ENCODE measurements at places on chromosomes 1 and 21.

GRCh38 chr21:36377391-36377842 lies 7.8 kb upstream of the CHAF1B start:
- DNase-seq: peak; percentile 10

DNA sequence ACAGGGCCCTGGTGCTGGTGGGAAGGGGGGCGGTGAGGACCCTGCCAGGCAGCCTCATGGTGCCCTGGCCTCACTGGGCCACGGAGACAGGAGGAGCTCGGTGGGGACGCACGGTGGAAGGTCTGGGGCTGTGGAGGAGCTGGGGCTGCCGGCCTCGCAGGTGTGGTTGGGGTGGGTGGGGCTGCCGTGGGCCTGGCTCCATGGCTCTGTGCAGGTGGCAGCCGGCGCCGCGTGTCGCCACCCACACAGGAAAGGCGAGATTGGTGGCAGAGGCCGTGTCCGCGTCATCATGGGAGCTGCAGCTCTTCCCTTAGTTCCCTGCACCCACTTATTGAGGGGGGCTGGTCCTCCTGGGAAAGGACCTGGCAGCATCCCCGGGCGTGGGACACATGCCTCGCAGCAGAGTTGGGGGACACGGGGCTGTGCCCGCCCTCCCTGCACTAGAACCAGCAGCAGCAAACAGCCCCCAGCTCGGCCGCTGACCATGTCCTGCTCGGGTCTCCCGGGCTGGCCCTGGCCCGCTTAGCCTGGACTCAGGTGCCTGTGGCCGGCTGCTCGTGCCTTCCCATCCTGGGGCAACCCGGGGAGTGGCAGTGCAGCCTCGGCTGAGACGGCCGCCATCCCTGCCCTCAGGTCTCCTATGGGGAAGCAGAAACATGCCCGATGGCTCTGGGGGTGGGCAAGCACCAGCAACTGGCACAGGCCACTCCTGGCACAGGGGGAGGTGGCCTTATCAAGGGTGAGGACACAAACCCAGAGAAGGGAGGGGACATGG lies 7.5 kb upstream of the TTC34 start:
- no peak for DNase-seq

GRCh38 chr1:64150729-64151230 lies 52.6 kb upstream of the UBE2U start:
- no peak for DNase-seq

- no peak for DNase-seq
These were observed 39.5 kb downstream of the ERI3 start for GRCh38 chr1:44315521-44315920.

DNA sequence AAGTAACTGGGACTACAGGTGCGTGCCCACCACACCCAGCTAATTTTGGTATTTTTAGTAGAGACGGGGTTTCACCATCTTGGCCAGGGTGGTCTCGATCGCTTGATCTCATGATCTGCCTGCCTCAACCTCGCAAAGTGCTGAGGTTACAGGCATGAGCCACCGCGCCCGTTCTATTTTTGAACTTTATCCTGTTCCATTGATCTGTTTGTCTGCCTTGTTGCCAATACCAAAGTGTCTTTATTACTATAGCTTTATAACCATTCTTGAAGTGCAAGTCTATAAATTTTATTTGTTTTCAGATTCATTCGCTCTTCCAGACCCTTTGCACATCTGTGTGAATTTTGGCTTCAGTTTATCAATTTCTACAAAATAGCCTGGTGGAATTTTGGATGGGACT lies 28.0 kb downstream of the SYT14 start:
- DNase-seq: no peak

- DNase-seq: no peak
These were observed 7.2 kb downstream of the SLAMF1 start for GRCh38 chr1:160639652-160640051.

GRCh38 chr1:12251442-12251841 lies 21.6 kb downstream of the VPS13D start:
- no peak for DNase-seq

DNA sequence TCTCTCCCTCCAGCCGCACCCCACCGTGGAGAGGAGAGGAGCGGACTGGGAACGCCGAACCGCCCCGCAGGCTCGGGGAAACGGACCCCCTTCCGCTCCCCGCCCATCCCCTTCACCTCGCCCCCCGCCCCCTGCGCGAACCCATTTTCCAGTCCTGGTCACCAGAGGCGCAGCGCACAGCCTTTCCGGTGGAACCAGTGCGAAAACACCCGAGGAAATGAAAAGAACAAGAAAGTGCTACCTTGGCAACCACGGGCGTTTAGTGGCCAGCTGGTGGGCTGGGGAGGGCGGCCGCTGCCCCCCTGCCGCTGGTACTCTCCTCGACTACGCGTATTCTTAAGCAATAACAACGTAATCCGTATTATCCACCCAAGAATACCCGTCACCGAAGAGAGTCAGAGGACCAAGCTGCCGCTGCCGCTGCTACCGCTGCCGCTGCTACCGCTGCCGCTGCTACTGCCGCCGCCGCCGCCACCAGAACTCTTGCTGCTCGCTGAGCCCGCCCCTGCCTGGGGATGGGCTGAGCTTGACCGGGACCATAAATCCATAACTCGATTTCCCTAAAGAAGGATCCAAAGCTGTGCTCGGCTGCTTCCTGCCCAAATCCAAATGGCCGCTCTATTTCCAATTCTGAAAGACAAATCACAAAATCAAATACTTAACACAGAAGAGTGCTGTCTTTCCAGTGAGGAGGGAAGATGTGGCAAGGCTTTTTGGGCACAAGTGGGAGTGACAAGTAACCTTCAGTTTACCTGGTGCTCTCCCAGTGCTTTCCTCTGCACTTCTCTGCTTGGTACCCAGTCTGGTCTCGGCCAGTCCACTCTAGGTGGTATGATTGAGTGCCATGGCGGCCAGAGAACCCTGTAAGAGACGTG lies 125.2 kb upstream of the DPYD start:
- no peak for DNase-seq

GRCh38 chr1:44326821-44327465 lies 28.1 kb downstream of the ERI3 start:
- no peak for DNase-seq

GRCh38 chr1:115757326-115757725 lies 11.2 kb downstream of the CASQ2 start:
- DNase-seq: no peak

- peak; percentile 60 for DNase-seq
These were observed 33.3 kb upstream of the KCNE1 start for GRCh38 chr21:34545079-34545884.

DNA sequence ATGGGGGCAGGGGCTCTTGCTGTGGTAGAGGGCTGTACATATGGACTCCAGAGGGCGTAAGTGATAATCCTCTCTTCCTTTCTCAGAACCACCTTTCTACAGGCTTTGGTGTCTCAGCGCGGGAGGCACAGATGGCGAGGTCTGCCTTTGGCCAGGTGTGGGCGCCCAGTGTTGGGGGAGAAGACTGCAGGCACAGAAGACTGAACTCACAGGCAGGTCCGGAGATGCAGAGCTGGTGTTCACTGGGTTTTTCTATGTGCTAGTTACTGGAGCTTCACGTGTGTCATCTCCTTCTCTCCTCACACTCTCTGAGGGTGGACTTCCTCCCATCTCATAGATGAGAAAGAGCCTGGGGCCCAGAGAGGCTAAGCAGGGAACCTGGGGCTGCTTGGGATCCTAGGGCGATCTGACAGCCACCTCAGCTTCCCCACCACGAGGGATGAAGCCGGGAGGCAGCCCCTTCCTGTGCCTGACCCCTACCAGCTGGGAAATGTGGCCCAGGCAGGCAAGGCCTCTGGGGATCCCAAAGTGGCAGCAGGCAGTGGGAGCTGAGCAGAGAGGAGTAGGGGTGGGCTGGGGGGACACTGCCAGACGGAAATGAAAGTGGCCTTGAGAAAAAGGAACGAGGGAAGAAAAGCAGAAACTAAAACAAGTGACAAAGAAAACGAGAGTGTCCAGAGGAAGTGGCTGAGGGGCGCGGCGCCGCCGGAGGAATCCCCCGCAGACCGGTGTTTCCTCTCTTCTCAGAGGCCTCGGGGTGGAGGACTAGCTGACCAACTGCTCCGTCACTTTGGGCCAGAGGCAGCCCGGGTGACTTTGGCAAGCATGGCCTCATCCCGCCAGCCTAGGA lies 191.6 kb downstream of the HIVEP3 start:
- DNase-seq: no peak

- no peak for DNase-seq
These were observed 141.3 kb upstream of the NCAM2 start for GRCh38 chr21:20856926-20857325.

- DNase-seq: no peak
These were observed 14.2 kb upstream of the RGS4 start for GRCh38 chr1:163055005-163055404.

DNA sequence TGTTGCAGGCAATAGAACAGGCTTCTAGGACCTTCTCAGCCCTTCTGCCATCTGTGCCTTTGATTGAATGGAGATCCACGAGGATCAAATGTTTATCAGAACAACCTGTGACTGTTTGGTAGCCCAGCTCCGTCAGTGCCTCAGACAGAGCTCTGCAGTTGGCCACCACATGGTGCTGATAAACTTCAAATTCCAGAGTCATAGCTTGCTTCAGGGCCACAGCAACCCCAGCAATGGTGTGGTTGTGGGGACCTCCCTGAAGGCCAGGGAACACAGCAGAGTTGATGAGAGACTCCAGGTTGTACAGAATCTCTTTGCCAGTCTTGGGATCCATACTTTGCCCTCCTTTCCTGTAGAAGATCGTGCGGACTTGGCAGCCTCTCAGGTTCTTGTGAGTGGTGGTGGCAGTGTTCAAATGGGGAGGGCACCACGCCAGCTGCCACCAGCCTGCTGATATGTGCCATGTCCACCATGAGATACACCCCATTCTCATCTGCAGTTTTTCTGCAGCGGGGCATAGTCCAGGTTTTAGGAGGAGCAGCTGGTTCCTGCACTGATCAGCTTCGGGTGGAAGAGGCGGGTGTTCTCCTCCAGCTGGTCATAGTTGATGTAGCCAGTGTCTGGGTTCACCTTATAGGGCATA lies 82.9 kb upstream of the ARTN start:
- DNase-seq: no peak

- no peak for DNase-seq
These were observed 118.7 kb upstream of the RRP15 start for GRCh38 chr1:218166268-218166945.

DNA sequence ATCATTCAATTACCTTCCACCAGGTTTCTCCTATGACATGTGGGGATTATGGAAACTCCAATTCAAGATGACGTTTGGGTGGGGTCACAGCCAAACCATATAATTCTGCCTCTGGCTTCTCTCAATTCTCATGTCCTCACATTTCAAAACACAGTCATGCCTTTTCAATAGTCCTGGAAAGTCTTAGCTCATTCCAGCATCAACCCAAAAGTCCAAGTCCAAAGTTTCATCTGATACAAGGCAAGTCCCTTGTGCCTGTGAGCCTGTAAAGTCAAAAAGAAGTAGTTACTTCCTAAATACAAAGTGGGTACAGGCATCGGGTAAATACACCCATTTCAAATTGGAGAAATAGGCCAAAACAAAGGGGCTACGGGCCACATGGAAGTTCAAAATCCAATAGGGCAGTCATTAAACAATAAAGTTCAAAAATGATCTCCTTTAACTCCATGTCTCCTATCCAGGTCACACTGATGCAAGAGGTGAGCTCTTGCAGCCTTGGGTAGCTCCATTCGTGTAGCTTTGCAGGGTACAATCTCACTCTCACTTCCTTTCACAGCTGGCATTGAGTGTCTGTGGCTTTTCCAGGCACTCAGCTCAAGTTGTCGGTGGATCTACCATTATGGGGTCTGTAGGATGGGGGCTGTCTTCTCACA lies 112.9 kb downstream of the FCRL5 start:
- no peak for DNase-seq

GRCh38 chr1:174726167-174726879 lies 273.4 kb upstream of the CACYBP start:
- DNase-seq: no peak

DNA sequence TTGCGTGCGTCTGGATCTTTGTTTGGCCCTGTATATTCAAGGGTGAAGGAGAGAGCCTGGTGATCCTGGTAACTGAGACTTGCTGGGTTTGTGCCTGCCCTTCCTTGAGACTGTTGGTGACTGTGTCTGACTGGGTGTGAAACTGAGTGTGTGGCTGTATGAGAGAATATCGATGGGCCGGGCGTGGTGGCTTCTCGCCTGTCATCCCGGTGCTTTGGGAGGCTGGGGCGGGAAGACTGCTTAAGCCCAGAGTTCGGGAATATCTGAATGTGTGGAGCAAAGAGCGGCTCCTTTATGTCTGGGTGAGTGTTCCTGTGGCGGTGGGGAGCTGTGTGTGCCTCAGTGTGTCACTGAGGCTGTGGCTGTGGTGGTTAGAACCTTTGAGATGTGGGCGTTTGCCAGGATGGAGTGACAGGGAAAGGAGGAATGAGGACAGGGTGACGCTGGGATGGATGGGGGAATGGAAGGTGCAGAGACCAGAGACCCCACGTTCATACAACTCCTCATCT lies 2.7 kb upstream of the MARCKSL1 start:
- DNase-seq: no peak

- no peak for DNase-seq
These were observed 2.1 kb downstream of the PLA2G2E start for GRCh38 chr1:19921310-19921709.

GRCh38 chr1:60963167-60963940 lies 119.0 kb upstream of the NFIA start:
- no peak for DNase-seq

- no peak for DNase-seq
These were observed at the start of gene NES for GRCh38 chr1:156676820-156677615. Gene NES, minus strand, starts transcription at chr1:156677407. Its CDS starts 143 bp downstream, at chr1:156677264.

DNA sequence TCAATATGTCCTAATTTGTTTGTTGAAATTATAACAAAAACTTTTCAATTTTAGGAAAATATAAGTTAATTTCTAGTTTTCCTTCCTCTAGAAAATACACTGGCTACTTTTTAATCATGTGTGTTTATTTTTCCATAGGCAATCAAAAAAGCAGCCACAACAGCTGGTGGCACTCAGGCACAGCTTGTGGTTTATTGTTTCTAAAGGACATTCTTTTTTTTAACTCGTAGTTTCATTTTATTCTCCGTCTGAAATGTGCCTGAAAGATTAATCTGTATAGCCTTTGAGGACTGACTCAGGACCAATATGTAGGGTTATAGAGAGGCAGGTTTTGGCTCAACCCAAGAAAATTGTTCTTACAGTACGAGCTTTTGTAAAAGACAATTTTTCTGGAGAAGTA lies 20.7 kb upstream of the STX12 start:
- no peak for DNase-seq

GRCh38 chr1:156582388-156583017 lies 3.0 kb downstream of the TTC24 start:
- no peak for DNase-seq

GRCh38 chr1:195105281-195105680 lies 1503.0 kb downstream of the KCNT2 start:
- DNase-seq: no peak

- DNase-seq: no peak
These were observed 173.5 kb downstream of the DISC1 start for GRCh38 chr1:231800108-231800507.

DNA sequence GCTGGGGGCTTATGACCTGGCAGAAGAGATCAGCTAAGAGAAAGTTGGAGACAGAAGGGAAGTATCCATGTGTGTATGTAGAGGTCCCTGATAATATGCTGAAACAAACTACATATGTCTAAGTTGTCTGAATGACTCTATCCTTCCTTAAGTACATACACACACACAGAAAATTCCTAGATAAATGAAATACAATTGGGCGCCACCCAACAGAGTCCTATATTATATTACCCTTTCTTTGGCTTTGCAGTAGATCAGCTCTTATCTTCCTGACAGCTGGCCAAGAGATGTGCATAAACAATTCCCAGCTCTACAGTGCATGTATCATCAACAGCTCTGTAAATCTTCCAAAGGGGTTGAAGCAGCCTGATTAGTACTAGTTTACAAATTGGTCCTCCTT lies 40.1 kb downstream of the SORT1 start:
- DNase-seq: peak; percentile 33
